Esophagus muscularis mucosa (tissue), 4 donors: ENCODE measurements at places on chromosomes 6 and 20. TPM values are rescaled to one million over a fixed set of nuclear protein-coding genes. Genes with fewer than 3 reads are reported as not detected.

- no peak overlapping the region for H3K27ac ChIP-seq
- H3K4me3 ChIP-seq, result no peak overlapping the region
- H3K36me3 ChIP-seq, result no peaks in the 10 kb centered on the region
- no peak for DNase-seq
Observed at GRCh38 chr6:109031416-109031815, 63.2 kb downstream of the SESN1 start.

- DNase-seq, result no peak
- H3K36me3 ChIP-seq, result no peaks in the 10 kb centered on the region
- no peak overlapping the region for H3K27ac ChIP-seq
- no peak overlapping the region for H3K4me3 ChIP-seq
- H3K27me3 ChIP-seq, result peaks cover 63% of the 10 kb centered on the region
Observed at GRCh38 chr20:43191946-43192863, 2.5 kb upstream of the PTPRT start.

DNA sequence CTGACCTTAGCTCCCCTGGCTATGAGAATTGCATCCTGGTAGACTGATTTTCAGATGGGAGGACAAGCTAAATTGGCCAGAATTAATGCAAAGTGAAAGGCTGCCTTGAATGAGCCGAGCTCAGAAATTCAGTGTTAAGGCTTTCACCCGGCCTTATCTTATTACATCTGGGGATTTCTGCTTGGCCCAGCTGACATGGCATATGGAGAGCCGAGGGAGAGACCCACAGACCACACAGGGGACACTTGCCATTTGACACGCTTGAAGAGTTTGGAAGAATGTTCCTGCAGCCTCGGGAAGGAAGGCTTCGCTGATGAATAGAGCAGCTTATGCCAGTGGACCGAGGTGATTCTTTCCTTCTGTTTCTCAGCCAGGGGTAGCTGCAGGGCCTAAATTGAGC, 9.0 kb downstream of the MOCS3 start:
- H3K27ac ChIP-seq, result no peak overlapping the region
- H3K27me3 ChIP-seq, result no peaks in the 10 kb centered on the region
- DNase-seq, result no peak
- H3K36me3 ChIP-seq, result no peaks in the 10 kb centered on the region

- peak overlapping the region; percentile 59 for H3K4me3 ChIP-seq
- peaks cover 33% of the 10 kb centered on the region for H3K4me1 ChIP-seq
- H3K27ac ChIP-seq, result peak overlapping the region; percentile 98
- peak; percentile 90 for DNase-seq
Observed at GRCh38 chr6:32973144-32974015, 5.0 kb downstream of the BRD2 start.

Gene PRR18
- not detected for total RNA-seq

Gene BPI
- 0.66 TPM for total RNA-seq

GRCh38 chr20:37345339-37346235, at the start of gene SRC:
Gene SRC, plus strand, starts transcription at chr20:37346140. Its CDS starts 38,014 bp downstream, at chr20:37384154.
- peak within 1 kb of the TSS; percentile 72 for H3K4me3 ChIP-seq
- peaks cover 38% of the 10 kb centered on the region for H3K4me1 ChIP-seq
- peaks cover 7% of the 10 kb centered on the region for H3K36me3 ChIP-seq

Gene PEX6
- total RNA-seq, result 21.6 TPM

DNA sequence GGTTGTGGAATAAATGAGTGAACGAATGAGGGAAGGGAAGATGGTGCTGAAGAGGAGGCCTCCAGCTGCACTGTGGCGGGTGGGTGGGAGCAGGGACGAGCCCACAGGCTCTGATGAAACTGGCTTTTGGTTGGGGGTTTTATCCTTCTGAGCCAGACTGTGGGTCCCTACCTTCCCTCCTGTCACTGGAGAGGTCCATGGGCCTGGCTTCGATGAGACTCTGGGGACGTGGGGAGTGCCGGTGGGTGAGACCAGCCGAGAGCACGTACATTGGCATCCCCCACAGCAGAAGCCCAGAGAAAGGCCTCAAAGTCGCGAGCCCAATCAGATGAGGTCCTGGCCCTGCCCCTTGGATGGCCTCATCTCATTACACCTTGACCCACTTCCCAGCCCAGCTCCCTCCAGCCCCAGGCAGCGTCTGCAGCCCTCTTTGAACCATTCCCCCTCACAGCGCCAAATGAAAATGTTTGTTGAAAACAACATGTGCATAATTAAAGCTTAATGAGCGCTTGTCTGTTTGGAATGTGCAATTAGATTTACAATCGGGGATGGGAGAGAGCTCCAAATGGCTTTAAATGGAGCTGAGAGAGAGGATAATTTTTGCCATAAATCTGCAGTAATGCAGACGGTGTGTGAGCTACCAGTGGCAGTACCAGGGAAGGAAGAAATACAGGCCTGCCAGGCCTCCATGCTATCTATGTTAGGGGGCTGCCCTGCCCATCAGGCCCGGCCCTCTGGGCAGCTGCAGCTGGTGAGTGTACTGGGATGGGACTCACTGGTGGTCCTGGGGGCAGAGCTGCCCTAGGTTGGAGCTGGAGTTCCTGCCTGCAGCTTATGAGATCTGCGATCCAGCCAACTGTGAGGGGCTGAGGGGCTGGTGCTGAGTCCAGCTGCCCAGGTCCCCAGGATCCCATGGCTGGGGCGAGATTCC, 47.2 kb downstream of the TOX2 start:
- no peak overlapping the region for H3K4me3 ChIP-seq
- no peak overlapping the region for H3K27ac ChIP-seq
- no peaks in the 10 kb centered on the region for H3K36me3 ChIP-seq
- no peaks in the 10 kb centered on the region for H3K27me3 ChIP-seq
- peaks cover 12% of the 10 kb centered on the region for H3K4me1 ChIP-seq
- DNase-seq, result no peak

Gene LY6G5C
- total RNA-seq, result 2.0 TPM

Gene ZNF311
- total RNA-seq, result 0.65 TPM

DNA sequence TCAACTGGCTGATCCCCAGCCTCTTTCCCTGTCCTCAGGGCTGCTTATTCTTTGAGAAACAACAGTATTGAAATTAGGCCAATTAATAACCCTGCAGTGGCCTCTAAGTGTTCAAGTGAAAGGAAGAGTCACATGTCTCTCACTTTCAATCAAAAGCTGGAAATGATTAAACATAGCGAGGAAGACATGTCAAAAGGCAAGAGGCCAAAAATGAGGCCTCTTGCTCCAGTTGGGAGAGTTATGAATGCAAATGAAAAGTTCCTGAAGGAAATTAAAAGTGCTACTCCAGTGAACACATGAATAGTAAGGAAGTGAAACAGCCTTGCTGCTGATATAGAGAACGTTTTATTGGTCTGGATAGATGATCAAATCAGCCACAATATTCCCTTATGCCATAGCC, 131.5 kb downstream of the MACROD2 start:
- no peaks in the 10 kb centered on the region for H3K36me3 ChIP-seq
- no peaks in the 10 kb centered on the region for H3K4me1 ChIP-seq
- DNase-seq, result no peak
- H3K27ac ChIP-seq, result no peak overlapping the region
- no peak overlapping the region for H3K4me3 ChIP-seq
- H3K27me3 ChIP-seq, result no peaks in the 10 kb centered on the region

DNA sequence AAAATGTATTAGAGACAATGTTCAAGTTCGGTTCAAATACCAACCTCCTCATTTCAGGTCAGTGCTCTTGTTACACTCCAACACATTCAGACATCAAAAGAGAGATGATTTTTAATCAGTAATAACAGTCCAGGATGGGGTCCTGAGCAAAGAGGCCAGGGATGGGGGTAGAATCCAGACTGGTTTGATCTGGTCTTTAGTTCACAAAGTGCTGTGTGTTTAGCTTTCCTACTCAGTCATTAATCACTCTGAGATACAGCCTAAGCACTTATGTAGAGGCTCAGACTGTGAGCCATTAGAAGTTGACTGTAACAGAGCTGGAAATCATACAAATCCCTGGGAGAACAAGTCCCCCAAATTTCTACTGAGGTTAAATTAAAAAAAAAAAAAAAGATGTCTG, 241.6 kb downstream of the PTPRK start:
- H3K27me3 ChIP-seq, result no peaks in the 10 kb centered on the region
- no peak for DNase-seq
- no peak overlapping the region for H3K27ac ChIP-seq
- peaks cover 15% of the 10 kb centered on the region for H3K4me1 ChIP-seq

GRCh38 chr20:31739550-31739977, 474 bp downstream of the TPX2 start:
- H3K27me3 ChIP-seq, result no peaks in the 10 kb centered on the region
- H3K27ac ChIP-seq, result peak overlapping the region; percentile 63
- H3K36me3 ChIP-seq, result no peaks in the 10 kb centered on the region
- no peak for DNase-seq

Gene GTSF1L
- total RNA-seq, result not detected

Gene PTK7
- 7.9 TPM for total RNA-seq

DNA sequence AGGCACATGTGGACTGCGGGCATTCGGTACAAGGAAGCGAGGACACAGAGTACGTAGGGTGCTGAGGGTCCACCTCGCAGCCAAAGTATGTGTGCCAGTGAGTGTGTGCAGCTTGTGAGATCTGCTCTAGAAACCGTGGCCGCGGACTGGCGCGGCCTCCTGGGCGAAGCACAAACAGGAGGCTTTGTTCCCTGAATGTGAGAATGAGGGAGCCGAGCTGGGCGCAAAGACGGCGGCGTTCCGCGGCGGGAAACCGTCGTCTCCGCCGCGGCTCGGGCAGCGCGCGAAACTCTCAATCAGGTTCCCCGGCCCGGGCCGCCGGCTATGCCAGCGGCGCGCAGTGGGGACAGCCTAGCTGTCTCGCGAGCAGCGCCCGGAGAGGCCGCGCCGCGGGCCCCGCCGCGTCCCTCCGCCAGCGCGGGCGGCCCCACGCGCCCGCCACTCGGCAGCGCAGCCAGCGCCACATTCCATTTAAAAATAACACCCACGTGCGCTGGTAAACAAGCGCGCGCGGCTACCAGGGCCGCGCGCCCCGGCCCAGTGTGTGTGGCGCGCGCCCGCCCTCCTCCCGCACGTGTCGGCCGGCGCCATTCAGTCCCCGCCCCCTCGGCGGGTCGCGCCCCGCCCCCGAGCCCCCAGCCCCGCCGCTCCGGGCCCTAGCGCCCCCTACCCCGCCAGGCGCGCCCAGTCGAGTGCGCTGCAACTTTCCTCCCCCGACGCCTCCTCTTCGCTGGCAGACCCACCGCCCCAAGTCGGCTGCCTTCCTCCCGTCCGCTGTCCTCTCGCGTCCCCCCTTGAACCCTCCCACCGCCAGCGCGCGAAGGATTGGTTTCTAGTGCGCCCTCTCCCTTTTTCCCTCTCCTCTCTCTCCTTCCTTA, 3.0 kb upstream of the FOXO3 start:
- peak; percentile 94 for DNase-seq
- peak overlapping the region; percentile 83 for H3K4me3 ChIP-seq
- no peaks in the 10 kb centered on the region for H3K36me3 ChIP-seq
- H3K27ac ChIP-seq, result peak overlapping the region; percentile 99
- H3K27me3 ChIP-seq, result no peaks in the 10 kb centered on the region

Gene SLC26A8
- not detected for total RNA-seq

DNA sequence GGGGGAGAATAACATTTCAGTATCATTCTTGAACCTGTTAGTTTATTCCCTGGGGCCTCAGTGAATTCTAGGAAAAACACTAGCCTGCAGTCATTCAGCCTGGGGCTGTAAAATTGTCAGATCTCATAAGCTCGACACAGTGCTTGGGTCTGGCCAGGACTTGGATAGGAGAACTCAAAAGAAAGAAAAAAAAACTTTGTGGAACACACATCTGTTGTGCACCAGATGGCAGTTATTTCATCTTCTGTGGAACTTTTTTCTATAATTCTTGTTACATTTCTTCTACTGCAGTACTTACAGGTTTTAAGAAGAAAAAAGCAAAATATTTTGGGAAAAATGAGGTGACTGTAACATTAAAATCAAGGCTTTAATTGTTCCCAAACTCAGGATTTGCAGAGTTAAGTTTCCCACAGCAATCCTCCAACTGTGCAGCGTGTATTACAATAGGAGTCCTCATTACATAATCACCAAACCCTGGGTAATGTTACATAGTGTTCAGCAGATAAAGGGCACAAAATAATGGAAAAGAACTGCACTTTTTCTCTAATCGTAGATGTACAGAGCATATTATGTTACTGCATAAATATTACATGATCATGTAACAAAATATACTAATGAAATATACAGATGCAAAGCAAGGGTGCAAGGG, 531.1 kb upstream of the CITED2 start:
- H3K4me1 ChIP-seq, result no peaks in the 10 kb centered on the region
- no peak overlapping the region for H3K4me3 ChIP-seq
- no peak for DNase-seq
- H3K27me3 ChIP-seq, result no peaks in the 10 kb centered on the region
- H3K36me3 ChIP-seq, result no peaks in the 10 kb centered on the region
- no peak overlapping the region for H3K27ac ChIP-seq

GRCh38 chr6:162082520-162082919, 645.0 kb downstream of the PRKN start:
- H3K36me3 ChIP-seq, result no peaks in the 10 kb centered on the region
- H3K4me3 ChIP-seq, result no peak overlapping the region
- H3K27ac ChIP-seq, result no peak overlapping the region
- H3K4me1 ChIP-seq, result no peaks in the 10 kb centered on the region
- no peaks in the 10 kb centered on the region for H3K27me3 ChIP-seq

- peaks cover 69% of the 10 kb centered on the region for H3K4me1 ChIP-seq
- no peaks in the 10 kb centered on the region for H3K27me3 ChIP-seq
- no peak for DNase-seq
- H3K4me3 ChIP-seq, result no peak overlapping the region
- H3K27ac ChIP-seq, result peak overlapping the region; percentile 57
Observed at GRCh38 chr6:75612434-75612833, 10.8 kb downstream of the SENP6 start.

DNA sequence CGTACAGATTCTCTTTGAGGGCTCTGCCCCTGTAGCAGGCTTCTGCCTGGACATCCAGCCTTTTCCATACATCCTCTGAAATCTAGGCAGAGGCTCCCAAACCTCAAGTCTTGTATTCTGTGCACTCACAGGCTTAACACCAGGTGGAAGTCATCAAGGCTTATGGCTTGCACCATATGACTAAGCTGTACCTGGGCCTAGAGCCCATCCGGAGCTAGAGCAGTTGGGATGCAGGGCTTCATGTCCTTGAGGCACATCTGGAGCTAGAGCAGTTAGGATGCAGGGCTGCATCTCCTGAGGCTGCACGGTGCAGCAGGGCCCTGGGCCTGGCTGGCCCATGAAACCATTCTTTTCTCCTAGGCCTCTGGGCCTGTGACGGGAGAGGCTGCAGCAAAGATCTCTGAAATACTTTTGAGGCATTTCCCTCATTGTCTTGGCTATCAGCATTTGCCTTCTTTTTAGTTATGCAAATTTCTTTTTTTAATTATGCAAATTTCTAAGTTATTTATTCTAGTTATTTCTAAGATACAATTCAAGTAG, 98.7 kb downstream of the CD24 start:
- no peak for DNase-seq
- H3K36me3 ChIP-seq, result no peaks in the 10 kb centered on the region
- no peaks in the 10 kb centered on the region for H3K4me1 ChIP-seq

Gene CPXM1
- 1.3 TPM for total RNA-seq

Gene JPH2
- total RNA-seq, result 187 TPM
